ENCODE measurements at places on chromosomes 12 and 14.

GRCh38 chr14:58702441-58703160, 64.8 kb downstream of the DACT1 start:
- no peak for DNase-seq

GRCh38 chr12:59036973-59037762, 116.9 kb upstream of the LRIG3 start:
- no peak for DNase-seq

DNA sequence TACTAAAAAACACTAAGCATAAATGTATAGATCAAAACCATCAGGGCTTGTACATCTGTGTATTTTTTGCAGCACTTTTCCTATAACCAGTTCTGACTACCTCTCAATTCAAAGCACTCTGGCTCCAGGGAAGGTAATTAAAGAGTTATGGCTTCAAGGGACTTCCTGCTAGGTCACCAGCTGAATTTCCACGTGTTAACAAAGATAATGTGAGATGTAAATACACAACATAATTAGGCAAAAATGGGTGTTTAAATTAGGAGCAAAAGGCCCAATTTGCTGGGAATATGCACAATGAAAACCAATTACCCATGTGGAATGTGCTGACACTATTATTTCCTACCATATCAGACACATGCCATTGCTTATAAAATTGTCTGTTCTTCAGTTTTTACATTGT, 513.4 kb upstream of the FLRT2 start:
- no peak for DNase-seq

DNA sequence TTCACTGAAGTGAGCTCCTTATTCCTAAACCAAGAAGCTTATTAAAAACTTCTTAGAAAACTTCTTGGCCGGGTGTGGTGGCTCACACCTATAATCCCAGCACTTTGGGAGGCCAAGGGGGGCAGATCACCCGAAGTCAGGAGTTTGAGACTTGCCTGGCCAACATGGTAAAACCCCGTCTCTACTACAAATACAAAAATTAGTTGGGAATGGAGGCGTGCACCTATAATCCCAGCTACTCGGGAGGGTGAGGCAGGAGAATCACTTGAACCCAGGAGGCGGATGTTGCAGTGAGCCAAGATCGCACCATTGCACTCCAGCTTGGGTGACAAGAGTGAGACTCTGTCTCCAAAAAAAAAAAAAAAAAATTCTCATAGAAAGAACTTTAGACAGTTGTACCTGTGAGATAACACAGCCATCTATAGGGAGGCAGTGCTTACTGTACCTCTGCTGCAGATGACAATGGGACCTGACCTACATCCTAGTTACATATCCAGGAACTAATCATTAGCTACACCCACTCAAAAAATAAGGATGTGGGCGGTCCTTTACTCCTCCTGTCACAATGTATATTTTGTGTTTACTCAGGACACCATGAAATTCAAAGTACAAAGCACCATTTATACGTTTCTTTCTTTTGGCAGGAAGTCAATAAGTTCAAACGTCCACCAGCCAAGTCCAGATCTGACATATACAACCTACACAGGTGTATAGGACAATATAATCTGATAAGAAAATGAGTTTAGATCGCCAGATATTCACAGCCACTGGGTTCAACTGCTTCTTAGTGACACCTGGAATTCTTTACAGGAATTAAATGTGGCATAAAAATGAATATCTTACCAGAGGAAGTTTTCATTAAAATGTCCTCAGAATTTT, 14.9 kb downstream of the STXBP6 start:
- DNase-seq: no peak

Measured in activated T-helper 9 cell treated with anti-CD3 and anti-CD28 coated beads, Interleukin-2, amount 50 U/mL, for 16 hours (primary cell).